ENCODE measurements at places on chromosomes 3 and 15. TPM values are rescaled to one million over a fixed set of nuclear protein-coding genes. Genes with fewer than 3 reads are reported as not detected.

Gene SLC12A8
- total RNA-seq: 1.1 TPM

DNA sequence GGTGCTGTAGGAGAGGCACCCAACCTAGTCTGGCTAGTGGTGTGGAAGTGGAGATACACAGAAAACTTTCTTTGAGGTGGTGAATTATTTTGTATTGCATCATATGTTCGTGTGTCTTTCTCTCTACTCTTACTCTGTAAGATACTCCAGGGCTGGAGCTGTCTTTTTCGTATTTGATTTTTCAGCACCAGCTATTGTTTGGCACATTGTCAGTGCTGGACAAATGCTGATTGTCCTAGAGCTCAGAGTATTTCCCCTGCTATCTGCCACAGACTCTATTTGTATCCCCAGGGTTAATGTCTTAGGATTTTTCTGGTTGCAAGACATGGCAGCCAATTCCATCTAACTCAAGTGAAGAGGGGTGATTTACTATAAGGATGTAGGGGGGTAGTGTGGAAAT lies 110.5 kb downstream of the SAMMSON start:
- H3K27ac ChIP-seq: no peak overlapping the region
- H3K27me3 ChIP-seq: peaks cover 5% of the 10 kb centered on the region
- H3K4me3 ChIP-seq: no peak overlapping the region
- no peak for DNase-seq

Gene ZBED2
- not detected for total RNA-seq

DNA sequence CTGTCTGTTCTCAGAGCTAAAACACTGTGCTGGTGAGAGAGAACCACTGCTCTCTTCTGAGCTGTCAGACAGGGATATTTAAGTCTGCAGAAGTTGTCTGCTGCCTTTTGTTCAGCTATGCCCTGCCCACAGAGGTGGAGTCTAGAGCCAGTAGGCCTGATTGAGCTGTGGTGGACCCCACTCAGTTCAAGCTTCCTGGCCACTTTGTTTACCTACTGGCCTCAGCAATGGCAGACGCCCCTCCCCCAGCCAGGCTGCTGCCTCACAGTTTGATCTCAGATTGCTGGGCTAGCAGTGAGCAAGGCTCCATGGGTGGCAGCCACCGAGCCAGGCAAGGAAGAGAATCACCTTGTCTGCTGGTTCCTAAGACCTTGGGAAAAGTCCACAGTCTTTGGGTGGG lies 21.0 kb upstream of the CACNA1D start:
- H3K27ac ChIP-seq: no peak overlapping the region
- no peak overlapping the region for H3K4me3 ChIP-seq
- H3K27me3 ChIP-seq: no peaks in the 10 kb centered on the region
- DNase-seq: no peak

- DNase-seq: no peak
- H3K4me3 ChIP-seq: no peak overlapping the region
- no peaks in the 10 kb centered on the region for H3K36me3 ChIP-seq
Measured at GRCh38 chr3:191355406-191355805, 25.1 kb upstream of the UTS2B start.

DNA sequence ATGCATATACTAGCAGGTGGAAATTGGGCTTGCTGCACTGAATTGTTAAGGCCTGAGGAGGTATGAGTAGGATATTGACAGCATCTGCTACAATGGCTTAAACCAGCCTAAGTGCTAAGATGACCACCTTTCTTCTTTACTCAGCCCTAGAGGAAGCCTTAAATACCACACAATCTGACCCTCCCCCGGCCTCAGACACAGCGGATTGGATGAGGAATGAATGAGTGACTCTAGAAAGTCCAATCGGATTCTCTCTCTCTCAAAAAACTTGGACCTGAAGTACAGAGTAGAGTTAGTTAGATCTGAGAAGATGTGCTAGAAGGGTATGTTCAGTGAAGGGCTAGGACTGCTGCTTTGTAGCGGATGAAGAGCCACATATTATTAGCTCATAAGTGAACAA lies 39.9 kb upstream of the C3orf49 start:
- H3K27me3 ChIP-seq: no peaks in the 10 kb centered on the region
- no peaks in the 10 kb centered on the region for H3K4me1 ChIP-seq
- DNase-seq: no peak
